ENCODE measurements at places on chromosomes 7 and 10.

DNA sequence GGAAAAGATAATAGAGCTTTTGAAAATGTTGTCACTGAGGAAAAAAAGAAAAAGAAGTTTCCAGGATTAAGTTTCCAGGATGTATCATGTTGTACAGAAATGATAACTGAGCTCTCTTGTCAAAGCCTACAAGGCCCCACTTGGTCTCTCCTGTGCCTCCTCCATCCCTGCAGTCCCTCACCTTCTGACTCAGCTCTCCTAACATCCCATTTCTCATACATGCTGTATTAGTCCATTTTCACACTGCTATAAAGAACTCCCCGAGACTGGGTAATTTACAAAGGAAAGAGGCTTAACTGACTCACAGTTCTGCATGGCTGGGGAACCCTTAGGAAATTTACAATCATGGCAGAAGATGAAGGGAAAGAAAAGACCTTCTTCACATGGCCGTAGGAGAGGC lies 3.8 kb upstream of the DGKI start:
- DNase-seq: no peak

DNA sequence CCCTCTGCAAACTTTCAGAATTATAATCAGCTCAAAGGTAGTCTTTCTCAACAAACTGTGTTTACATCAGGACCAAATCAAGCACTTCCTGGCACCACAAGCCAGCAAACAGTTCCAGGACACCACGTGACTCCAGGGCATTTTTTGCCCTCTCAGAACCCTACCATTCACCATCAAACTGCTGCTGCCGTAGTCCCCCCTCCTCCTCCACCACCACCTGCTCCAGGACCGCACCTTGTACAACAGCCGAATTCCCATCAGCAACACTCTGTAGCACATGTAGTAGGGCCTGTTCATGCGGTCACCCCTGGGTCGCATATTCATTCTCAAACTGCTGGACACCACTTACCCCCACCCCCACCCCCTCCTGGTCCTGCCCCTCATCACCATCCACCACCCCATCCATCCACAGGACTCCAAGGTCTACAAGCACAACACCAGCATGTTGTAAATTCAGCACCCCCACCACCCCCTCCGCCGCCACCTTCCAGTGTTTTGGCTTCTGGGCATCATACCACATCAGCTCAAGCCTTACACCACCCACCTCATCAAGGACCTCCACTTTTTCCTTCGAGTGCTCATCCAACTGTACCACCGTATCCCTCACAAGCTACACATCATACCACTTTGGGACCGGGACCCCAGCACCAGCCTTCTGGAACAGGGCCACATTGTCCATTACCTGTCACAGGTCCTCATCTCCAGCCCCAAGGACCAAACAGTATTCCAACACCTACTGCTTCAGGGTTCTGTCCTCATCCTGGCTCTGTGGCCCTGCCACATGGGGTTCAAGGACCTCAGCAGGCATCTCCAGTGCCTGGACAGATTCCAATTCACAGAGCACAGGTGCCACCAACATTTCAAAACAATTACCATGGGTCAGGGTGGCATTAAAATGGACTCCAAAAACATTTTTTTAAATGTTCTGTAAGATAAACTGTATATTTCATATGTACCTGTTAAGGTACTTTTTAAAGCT lies 98.7 kb downstream of the KMT2E start:
- DNase-seq: no peak

DNA sequence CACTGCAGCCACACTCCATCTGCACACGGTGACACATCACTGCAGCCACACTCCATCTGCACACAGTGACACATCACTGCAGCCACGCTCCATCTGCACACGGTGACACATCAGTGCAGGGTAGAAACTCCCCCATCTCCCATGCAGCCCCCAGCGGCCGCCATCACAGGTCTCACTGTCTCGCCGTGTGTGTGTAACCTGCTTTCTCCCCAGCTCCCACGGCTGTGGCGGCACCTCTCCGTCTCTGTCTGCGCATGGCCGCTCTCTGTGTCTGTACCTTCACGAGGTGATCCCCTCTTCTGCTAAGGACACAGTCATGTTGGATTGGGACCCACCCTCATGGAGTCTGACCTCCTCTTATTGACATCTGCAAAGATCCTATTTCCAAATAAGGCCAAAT lies 527.4 kb downstream of the PTPRN2 start:
- no peak for DNase-seq

GRCh38 chr10:119407254-119407777 lies 135.2 kb downstream of the RGS10 start:
- no peak for DNase-seq

- no peak for DNase-seq
These were observed 2.8 kb downstream of the LIPM start for GRCh38 chr10:88805361-88805760.

GRCh38 chr10:25080880-25081581 lies 64.6 kb downstream of the THNSL1 start:
- peak; percentile 84 for DNase-seq

DNA sequence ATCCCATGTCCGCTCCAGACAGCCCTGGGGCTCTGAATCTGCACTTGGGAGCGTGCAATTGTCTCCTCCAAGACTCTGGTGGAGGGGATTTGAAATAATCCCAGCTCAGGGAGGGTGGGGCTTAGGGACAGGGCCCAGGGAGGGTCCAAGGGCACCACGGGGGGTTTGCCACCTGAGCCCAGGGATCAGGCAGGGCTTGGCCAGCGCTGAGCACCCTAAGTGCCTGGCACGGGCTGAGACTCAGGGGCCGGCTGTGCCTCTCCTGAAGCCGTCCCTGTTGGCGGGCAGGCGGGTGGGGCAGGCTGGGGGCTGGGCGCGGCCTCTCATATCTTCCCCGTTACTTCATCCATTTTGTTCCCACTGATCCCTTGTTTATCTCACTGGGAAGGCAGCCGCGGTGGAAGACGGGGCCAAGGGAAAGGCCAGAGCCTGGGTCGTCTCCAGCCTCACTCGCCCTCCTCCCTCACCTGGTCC lies 41.8 kb upstream of the ELN start:
- no peak for DNase-seq

GRCh38 chr7:77216181-77216845 lies 16.7 kb upstream of the FGL2 start:
- DNase-seq: no peak

DNA sequence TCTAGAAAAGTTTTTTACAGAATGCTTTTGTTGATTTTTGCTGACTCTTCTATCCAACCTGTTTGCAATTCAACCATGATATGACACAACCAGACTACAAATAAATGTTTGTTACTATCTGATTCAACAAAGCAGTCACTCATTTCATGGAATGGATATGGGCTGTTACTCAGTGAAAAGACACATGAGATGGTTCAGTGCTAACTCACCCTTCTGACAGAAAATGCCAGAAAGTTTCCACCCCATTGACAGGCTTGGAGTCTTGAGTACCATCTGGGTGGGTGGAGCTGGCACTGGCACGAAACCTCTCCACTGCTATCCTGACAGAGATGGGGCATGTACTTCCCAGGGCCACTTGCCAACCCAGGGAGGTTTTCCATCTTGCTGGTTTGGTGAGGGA lies 39.5 kb downstream of the RBM28 start:
- no peak for DNase-seq

GRCh38 chr7:30977222-30977621 lies 13.5 kb downstream of the GHRHR start:
- no peak for DNase-seq

DNA sequence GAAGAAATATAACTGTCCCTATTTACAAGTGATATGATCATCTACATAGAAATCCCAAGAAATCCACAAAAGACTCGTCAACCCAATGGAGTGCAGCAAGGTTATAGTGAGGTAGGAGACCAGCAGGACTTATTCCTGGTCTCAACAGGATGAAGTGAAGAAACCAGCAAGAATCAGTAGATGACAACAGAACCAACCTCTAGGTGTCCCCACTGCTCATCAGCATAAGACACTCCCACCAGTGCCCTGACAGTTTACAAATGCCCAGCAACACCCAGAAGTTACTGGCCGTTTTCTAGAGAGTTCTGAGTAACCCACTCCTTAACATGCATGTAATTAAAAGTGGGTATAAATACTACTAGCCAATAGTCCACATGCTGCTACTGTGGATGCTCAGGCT lies 470.5 kb upstream of the LRRTM3 start:
- no peak for DNase-seq

- DNase-seq: no peak
These were observed 44.5 kb upstream of the STK17A start for GRCh38 chr7:43538404-43538771.

GRCh38 chr10:131689954-131690757 lies 210.7 kb upstream of the PPP2R2D start:
- no peak for DNase-seq

DNA sequence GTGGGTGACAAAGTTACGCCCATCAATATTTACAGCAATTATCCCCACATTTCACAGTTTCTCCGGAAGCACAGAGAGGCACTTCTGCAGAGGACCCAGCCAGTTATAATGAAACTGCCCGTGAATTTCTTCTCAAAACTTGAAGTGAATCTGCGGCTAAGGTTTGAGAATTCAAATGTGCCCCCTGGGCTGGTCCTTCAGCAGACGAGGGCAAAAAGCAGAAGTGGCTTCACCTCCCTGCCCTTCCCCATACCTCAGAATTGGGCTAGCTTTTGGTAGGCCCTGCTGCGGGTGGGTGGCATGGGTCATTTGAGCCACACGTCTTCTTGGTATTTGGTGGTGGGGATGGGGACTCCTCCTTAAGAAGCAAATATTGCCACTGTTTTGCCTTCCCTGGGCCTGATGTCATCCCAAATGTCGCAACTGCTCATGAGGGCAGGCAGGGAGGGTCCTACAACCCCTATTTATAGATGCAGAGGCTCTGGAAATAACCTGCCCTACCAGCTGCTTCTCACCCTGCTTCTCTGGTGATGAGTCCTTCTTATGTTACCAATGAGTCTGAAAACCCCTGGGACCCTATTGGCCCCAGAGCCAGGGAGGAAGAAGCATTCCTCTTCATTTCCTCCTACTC lies 16.6 kb upstream of the WDFY4 start:
- no peak for DNase-seq

- no peak for DNase-seq
These were observed 16.4 kb downstream of the PRSS2 start for GRCh38 chr7:142787034-142787768.

DNA sequence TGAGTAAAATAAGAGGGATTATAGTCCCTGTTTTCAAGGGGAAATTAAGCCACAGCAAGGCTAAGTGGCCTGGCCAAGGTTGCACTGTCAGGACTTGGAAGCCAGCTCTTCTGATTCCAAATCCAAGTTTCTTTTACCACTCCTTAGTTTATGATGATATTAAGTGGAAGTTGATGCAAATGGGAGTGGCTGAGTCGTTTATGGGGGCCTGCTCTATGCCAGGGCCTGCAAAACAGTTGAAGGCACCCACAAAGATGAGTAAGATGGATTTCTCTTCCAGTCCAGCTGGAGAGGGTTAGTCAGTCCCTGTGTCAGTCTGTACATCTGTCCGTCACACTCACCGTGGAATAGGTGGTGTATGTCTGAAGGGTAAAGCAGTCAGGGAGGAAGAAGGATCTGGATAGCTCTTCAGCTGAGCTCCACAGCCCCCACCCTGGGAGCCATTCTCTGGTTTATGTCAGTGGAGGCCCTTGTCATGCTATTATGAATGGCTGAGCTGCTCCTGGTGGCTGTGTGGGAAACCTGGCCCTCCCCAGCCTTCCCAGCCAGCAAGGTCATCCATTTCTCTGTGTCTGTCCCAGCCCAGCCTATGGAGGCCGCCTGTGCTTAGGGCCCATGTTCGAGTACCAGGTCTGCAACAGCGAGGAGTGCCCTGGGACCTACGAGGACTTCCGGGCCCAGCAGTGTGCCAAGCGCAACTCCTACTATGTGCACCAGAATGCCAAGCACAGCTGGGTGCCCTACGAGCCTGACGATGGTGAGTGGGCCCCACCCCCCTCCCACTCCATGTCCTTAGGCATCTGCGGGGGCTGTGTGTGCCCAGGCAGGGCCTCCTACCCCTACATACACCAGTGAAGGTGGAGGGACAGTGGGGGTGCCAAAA lies 44.5 kb downstream of the TBATA start:
- no peak for DNase-seq

- DNase-seq: no peak
These were observed 973.5 kb downstream of the ANKRD7 start for GRCh38 chr7:119197877-119198527.

DNA sequence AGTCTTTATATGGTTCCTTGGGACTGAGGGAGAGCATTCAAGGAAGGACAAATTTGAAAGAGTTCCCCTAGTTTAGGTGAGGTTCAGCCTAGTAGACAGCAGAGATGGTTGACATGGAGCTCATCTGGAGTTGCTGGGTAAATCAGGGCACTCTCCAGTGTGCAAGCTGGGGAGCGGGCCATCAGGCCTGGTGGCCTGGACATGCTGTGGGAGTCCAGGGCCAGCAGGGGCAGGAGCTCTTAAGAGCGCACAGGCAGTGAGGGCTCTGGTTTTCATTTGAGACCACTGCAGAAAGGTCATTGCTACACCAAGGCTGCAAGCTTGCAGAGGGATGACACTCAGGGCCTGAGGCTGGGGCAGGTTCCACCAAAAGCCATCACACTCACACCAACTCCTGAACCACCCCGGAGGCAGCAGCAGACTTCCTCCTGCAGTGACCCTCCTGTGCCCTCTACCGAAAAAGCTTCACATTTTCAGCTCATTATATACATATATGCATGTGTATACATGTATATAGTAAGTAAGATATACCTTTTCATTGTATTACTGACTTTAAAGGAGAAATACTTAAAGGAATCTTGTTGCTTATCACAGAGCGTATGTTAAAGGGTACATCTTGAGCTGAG lies 39.5 kb downstream of the STEAP1B start:
- no peak for DNase-seq

GRCh38 chr10:122468307-122468925 lies 7.1 kb downstream of the HTRA1 start:
- DNase-seq: no peak

DNA sequence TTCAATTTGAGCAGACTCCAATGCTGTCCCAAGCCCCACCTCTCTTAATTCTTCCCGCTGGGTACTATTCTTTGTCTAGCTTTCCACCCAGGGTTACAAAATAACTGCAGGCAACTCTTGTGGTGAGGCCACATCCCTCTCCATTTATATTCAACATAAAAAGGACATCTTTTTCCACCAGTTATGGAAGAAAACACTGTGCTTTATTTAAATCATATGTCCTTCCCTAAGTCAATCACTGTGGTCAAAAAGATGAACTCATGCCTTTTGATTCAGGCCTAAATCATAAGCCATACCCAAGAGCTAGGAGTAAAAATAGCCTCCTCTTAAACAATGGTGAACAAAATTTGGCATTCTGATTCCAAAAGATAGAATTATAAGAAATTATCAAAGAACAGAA lies 386.0 kb downstream of the SEMA3D start:
- no peak for DNase-seq

GRCh38 chr7:107253599-107253998 lies 84.8 kb downstream of the HBP1 start:
- no peak for DNase-seq

DNA sequence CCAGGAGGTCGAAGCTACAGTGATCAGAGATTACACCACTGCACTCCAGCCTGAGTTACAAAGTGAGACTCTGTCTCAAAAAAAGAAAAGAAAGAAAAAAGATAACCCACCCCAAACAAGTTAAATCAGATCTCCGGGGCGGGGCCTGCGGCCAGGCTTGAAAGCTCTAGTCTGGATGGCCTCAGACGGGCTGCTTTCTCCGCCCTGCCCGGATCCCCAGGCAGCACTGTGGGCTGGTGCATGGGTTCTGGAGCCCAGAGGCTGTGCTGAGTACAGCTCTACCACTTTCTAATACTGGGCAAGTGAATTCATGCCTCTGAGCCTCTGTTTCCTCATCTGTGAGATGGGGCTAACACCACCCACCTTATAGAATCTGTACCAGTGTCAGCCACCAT lies 83.7 kb downstream of the ZMIZ1 start:
- no peak for DNase-seq

GRCh38 chr10:71344993-71345480 lies 26.0 kb downstream of the SLC29A3 start:
- DNase-seq: no peak

Measured in type B pancreatic cell (in vitro differentiated cells).